ENCODE measurements at places on chromosomes 1 and 21.

DNA sequence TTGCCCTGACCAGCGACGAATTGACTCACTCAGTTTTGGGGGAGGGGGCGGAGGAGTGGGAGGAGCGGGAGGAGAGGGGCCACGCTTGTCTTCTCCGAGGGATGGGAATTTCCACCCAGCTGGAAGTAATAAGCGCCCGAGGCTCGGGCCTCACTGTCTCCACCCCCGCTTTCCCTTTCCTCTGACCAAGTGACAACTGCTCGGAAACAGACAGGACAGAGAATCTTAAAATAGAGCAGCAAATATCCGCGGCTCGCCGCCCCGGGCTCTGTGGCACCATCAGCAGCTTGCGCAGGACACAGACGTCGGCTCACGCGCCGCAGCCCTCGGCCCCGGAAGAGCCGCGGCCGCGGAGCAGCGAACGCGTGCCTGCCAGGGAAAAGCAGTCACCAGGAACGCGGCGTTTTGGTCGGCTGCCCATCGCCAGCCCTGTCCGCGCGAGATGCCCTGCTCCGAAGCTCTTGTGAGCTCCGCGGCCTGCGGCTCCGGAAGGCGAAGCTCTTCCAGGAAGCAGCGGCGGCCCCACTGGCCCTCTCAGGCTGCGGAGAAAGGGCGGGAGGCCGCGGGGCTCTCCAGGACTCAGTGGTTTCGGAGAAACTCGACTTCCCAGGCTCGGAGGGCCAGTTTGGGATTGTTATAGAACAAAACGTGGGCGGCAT, 10.7 kb upstream of the RGS16 start:
- DNase-seq: peak; percentile 43

DNA sequence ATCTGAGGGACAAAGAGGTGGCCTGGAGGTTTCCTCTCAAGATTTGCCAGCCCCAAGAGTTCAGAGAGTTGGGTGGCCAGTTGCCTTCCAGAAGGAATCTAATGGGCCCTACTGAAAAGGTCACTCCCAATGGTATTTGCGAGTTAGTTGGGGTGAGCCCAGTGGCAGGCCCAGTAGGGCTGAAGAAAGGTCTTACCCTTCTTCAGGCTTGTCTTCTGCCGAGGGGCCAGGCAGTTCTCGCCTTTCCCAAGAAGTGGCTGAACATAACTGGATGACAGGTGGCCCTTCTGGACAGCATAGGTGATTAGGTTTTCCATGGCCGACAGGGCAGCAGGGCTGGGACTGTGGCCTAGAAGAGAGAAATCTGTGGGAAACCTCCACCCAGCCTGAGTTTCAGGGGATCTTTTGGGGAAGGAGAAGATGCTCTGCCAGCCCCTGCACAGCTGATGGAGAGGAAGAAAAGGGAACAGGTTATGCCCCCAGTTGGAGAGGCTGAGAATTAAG, 7.2 kb downstream of the PGLYRP4 start:
- no peak for DNase-seq

GRCh38 chr1:235513495-235514366, 9.5 kb upstream of the B3GALNT2 start:
- peak; percentile 9 for DNase-seq

DNA sequence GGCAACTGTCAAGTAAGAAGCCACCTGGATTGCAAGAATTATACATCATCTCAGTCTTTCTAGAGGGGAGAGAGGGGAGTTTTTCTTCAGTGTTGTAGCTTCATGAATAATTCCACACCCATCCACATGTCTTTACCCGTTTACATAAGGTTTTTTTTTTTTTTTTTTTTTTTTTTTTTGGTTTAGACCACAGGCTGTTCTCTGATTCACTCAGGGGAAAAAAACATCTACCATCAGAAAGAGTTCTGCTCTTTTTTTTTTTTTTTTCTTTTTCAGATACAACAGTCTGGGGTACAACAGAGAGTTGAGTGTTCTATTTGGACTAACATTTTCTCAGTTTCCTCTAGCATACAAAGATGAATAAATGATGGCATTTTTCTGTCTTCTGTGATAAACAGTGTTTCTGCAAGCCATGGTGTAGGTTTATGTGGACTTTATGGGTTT, 4.9 kb upstream of the KIF14 start:
- no peak for DNase-seq

DNA sequence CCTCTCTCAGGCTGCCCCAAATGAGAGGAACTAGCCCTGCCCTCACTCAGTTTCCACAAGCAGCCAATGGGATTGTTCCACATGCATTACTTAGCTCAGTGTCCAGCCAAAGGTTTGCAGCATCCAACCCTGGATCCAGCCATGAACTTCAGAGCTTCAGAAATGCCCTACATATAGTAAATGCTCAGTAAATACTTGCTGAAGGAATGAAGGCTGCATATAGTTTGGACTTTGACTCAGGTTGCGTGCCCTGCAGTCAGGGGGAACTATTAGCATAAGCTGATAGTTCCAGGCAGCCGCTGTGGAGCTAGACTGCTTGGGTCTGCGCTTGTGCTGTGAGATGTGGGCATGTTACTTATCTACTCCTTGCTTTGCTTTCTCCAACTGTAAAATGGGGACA, 64.8 kb downstream of the NENF start:
- DNase-seq: no peak

GRCh38 chr1:216183454-216183853, 239.8 kb downstream of the USH2A start:
- no peak for DNase-seq

- no peak for DNase-seq
These were observed 18.4 kb downstream of the MFN2 start for GRCh38 chr1:11998636-11999035.

DNA sequence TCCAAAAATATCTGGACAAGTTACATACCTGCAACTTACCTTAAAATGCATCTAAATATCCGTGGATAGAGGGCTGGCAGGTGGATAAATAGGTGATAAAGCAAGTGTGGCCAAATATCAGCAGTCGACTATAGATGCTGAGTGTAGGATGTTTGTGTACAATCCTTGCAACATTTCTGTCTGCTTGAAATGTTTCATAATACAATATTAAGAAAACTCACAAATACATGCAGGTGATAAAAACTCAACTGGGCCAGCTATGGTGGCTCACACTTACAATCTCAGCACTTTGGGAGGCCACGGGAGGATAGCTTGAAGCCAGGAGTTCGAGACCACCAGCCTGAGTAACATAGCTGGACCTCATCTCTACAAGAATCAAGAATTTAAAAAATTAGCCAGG, 41.0 kb downstream of the ACTA1 start:
- DNase-seq: no peak

DNA sequence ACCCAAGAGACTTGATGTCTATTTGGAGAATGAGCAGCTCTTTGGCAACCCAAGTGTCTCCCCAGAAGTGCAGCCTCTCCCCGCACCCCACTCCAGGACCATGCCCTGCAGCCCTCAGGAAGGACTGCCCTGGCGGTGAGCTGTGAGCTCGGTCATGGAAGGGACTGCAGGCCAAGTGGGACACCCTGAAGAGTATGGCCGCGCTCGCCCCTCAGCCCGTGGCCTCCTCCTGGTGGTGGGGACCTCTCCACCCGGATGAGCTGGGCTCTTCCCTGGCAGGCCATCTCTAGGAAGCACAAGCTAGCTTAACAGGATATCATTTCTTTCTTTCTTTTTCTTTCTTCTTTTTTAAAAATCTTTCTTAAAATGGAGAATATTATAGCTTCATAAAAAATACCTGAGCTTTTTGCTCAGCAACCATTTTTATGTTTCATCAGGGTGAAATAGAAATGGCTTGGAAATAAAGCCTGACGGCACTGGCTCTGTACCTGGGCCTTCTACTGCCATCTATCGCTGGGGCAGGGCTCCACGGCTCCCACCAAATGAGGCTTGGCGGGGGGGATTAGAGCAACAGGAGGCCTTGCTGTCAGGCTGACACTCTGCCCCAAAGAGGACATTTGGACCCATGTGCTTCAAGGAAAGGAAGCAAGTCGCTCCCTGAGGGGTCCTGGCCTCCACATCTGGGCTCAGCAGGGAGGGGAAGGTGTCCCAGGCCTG, 296.2 kb upstream of the VAMP3 start:
- DNase-seq: no peak

DNA sequence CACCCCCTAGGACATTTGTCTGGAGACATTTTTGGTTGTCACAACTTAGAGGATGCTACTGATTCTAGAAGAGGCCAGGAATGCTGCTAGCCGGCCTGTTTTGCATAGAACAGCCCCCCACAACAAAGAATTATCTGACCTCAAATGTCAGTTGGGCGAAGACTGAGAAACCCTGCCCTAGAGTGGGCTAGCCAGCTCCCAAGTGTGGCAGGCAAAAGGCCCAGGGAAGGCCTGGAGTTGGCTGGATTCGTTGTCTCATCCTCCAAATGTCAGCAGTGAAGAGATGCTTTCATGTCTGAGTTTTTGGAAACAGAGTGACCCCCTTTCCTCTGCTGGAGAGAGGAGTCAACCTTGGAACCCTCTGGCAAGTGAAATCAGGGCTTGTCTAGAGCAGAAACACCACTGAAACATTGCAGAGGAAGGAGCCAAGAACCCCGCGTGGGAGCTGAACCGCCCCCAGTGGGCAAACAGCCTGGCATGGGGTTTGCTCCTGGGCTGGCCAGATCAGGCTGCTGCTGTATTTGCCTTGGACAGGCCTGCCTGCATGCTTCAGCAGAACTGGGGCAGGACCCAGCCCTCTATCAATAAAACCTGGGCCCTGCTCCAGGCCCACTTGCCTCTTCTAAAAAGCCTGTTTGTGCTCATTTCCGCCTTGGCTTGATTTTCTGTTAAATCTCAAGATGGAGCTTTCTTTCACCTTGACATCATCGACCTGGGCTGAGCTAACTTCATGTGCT, 32.9 kb downstream of the RASSF5 start:
- DNase-seq: no peak

GRCh38 chr1:173213665-173214064, 6.5 kb upstream of the TNFSF4 start:
- DNase-seq: no peak

DNA sequence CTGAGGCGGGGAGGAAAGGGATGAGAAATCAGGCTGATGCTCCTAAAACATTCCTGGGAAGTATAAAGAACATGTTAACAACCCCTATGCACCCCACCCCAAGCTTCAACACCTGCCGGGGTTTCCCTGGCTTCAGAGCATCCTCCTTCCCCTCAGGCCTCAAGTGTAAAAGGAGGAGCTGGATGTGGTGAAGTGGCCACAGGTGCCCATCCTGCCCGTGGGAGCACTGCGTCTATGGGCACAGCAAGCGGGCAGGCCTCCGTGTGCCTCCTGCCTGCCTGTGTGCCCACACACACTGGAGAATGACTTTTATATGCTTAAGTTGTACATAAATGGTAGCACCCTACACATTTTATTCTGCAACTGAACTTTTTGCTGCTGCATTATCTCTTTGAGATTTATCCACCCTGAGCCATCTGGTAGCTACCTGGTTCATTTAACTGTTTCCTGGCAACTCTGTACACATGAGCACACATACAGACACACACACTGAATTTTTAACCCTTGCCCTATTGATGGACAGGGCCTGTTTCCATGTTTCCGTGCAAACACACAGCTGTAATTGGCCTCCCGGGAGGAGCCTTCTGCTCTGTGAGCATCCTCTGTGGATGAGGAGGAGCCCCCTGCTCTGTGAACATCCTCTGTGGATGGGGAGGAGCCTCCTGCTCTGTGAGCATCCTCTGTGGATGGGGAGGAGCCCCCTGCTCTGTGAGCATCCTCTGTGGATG, 13.4 kb upstream of the FTCD start:
- no peak for DNase-seq

- no peak for DNase-seq
These were observed 52.0 kb upstream of the ARHGEF16 start for GRCh38 chr1:3402258-3403010.

GRCh38 chr1:10760566-10761502, 35.6 kb downstream of the CASZ1 start:
- DNase-seq: no peak

GRCh38 chr1:157274698-157275534, 136.7 kb upstream of the ETV3 start:
- DNase-seq: no peak

DNA sequence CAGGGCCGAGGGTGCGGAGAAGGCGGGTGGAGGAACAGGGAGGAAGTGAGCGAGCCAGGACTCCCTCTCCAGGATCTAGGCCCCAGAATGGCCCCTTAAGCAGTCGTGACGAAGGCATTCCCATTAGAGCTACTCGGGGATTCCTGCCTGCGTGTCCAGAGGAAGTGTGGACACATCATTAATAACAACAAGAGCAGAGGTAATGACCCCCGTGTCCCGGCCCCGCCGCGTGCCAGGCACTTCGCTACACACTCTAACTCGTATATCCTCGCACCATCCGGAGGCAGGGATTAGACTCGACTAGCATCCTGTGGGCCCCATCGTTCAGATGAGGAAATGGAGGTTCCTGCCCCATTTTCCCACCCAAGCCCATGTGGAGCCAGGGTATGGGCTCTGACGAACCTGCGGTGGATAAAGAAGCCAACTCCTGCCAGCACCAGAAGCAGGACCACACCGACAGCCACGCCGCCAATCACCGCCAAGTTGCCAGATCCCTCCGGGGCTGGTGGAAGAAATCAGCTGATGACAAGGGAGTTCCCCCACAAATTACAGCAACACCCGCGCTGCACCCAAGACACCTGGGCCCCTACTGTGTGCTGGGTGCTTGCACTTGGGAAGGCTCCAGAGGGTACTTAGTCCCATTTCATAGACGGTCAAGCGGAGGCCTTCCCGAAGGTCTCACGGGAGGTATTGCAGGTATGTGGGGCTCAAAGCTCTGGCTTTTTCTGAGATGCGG, 21.6 kb downstream of the EPHA2 start:
- DNase-seq: no peak

- DNase-seq: no peak
These were observed 44.7 kb downstream of the TNNT2 start for GRCh38 chr1:201332616-201333335.

GRCh38 chr1:202661136-202661845, 49.0 kb downstream of the SYT2 start:
- no peak for DNase-seq

- DNase-seq: no peak
These were observed 478.0 kb downstream of the CAMTA1 start for GRCh38 chr1:7263021-7263960.

GRCh38 chr1:116760996-116761665, 6.9 kb downstream of the CD2 start:
- DNase-seq: no peak

GRCh38 chr1:10553118-10553517, 78.4 kb downstream of the PEX14 start:
- DNase-seq: no peak

DNA sequence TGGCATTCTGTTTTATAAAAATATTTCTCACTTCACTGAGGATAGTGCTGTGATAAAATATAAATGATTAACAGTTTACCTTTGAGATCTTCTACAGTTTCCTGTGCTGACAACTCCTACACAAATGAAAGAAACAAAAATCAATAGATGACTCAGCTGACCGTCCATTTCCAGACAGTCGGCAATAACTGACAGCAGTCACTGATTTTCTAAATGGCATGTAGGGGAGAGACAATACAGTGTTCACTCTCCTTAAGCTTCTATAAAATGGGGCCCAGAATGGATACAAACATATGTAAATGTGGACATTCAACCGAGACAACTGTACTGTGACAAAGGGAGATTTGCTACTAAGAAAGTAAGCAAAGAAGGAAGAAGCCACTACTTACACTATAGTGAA, 34.3 kb downstream of the PCNX2 start:
- DNase-seq: no peak
